ENCODE measurements at places on chromosomes 3 and 15.

- DNase-seq = no peak
Observed at GRCh38 chr15:70635895-70636294, 127.5 kb downstream of the UACA start.

GRCh38 chr3:64291345-64291744 lies 66.1 kb upstream of the PRICKLE2 start:
- no peak for DNase-seq

DNA sequence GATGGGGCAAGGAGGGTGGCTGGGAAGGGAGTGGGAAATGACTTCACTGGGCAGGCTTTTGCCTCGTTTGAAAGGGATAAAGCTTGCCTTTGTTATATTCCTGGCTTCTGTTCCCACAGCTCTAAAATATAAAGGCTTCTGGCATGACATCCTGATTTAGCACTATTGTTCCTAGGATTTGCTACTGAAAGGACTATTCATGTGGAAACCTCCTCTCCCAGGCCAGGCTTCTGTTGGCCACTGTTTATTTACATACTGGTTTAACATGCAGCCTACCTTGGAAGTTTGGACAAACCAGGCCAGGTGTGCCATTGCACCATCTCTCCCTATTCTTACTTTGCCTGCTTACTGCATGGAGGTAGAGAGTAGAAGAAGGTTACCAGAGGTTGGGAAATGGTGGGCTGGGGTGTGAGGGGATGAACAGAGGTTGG lies 2.4 kb upstream of the LMCD1 start:
- DNase-seq = no peak

DNA sequence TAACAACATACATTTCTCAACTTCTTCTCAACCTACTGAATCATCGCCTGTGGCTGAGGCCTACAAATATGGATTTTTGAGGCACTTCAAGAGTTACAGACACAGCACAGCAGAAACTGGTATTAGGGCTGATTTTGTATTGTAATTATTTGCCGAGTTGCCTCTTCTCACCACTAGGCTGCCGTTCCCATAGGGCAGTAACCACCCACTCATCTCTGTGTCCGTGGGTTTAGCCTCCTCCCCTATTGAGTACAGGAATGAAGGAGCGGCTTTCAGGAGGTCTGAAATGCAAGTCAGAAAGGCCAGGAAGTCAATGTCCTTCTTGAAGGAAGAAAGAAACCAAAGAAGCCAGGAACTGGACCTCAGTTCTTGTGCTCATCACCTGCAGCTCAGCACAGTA lies 220.8 kb downstream of the MTHFS start:
- DNase-seq = no peak

GRCh38 chr3:125051715-125052581 lies 3.8 kb downstream of the HEG1 start:
- peak; percentile 39 for DNase-seq

- DNase-seq = no peak
Observed at GRCh38 chr15:67508407-67508806, 12.5 kb upstream of the C15orf61 start.

DNA sequence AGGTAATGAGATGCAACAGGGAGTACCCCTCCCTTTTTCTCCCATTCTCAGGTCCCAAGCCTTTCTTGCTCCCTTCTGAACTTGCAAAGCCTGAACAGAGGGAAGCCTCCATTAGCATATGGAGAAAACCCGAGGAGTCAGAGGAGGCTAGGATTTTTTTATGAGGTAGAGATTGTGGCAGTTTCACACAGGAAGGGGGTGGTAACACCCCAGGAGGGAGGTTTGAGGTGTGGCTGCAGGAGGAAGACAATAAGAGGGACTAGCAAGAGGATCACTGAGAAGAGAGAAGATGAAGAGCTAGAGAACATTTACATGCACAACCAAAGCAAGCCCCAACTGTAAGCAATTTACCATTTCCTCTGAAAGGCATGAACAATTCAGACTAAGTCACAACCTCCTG lies 322.7 kb downstream of the SV2B start:
- DNase-seq = no peak

GRCh38 chr3:188926741-188927511 lies 244.8 kb upstream of the TPRG1 start:
- DNase-seq = no peak

- no peak for DNase-seq
Observed at GRCh38 chr15:73346735-73347312, 21.9 kb downstream of the HCN4 start.

DNA sequence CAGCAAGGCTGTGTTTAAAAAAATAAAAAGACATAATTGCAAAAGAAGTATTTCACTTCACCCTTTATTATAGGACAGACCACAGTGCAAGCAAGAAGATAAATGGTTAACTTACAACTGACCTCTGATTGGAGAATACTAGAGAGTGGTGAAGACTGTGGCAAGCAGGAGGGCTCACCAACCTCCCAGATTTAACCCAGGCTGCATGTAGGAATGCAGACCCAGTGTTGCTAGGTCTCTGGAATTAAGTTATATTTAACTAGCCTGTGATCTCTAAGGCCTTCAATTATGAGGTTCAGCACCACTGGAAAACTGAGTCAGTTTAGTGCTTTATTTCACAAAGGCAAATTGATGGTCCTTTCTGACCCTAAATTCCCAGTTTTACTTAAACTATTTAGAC lies 436.6 kb downstream of the LPP start:
- DNase-seq = no peak

DNA sequence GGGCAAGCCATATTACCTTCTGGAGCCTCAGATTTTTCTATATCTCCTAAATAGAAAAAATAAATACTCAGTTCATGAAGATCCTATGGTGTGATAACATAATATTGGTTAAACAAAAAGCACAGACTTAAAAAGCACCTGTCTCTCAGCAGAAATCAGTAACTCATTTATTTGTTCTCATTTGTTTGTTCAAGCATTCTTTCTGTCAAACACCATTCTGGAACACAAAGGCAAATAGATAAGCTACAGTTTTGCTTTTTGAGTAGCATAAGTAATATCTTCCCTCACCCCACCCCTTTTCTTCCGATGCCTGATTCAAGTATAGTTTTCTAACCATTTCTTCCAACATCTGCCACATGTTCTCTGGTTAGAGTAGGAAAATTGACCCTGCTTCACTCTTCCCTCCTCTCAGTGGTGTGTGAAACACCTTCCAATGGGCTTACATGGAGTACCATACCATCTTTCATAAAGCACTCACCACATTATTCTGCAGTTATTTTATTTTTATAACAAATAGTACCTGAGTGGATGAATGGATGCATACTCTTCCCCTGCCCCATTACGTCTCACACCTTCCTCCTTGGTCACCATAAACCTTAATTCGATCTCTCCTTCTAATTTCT lies 8.4 kb upstream of the IL1RAP start:
- DNase-seq = no peak

DNA sequence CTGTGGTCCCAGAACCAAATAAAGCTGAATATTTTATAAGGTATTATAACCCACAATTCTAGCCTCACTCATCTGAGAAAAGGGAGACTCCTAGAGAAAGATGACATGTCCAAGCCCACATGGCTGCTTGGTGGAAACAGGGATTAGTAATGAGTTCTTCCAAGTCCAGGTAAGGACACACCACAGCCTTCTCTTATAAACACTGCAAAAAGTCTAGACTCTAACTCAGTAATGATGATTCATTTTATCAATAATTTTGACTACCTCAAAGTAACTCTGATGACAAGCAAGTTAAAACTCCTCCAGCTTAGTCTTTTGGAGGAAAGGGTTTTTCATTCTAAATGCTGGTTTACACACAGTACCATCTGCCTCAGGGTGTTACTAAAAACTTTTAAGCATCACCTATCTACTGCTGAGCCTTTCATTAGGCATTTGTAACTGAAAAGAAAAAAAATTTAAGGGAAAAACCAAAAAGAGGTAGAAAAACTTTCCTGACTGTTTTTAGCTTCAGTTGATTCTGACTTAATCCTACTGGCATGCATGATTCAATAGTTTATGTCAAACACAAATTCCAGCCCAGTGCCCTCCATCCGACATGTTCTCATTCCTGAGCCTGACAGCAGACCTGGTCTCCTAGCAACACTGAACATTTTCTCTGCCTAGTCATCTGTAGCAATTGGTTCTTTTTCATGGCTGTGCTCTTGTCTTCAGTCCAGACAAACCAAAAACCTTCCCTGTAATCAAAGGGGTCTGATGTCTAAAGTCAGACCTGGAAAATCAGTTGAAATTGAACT lies 43.9 kb downstream of the P3H2 start:
- no peak for DNase-seq

DNA sequence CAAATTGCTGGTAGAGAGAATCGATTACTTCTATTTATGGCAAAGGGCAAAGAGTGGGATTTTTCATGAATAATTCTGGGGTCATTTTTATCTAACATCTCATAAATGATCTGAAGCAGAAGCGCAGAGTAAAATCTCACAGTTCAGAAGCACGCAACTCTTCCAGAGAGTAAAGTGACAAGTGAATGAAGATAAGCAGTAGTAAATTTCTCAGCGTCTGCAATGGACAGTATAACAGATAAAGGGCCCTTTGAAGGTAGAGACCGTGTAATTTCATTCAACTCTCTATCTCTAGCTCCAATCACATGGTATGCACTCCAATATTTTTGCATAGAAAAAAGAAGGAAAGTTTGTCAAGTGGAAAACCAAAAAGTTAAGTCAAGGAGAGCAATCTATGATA lies 521.1 kb upstream of the NECTIN3 start:
- no peak for DNase-seq

DNA sequence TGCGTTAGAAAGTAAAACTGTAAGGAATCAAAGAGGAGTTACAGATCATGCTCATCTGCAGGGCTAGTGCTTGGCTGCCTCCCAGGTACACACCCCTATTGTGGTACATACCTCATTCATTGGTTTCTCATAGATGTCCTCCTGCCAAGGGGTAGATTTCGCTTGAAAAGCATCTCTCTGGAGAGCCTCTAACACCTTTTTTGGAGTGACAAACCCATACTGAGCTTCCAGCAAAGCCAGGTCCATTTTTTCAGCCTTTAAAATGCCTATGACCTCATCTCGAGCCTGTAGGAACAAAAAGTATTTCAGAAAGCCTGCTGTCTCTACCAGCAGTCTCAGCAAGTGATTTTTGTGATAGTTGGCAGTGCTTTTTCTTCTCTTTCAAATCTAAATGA lies 112.1 kb downstream of the CMSS1 start:
- DNase-seq = no peak

DNA sequence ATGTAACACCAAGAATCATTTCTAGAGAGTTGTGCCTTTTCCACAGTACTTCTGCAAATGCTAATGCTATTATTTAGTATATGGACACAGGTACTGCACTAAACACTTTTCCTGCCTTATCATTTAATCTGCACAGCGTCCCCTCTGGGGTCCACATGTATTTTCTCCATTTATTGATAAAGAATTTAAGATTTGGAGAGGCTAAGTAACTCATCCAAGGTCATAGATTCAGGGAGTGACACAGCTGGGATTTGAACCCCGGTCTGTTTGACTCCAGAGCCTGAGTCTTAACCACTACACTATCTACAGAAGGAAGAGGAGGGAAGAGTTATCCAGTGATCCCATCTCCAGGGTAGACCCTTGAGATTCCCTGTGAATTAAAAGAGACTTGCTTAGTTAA lies 24.9 kb upstream of the TPRG1 start:
- no peak for DNase-seq

GRCh38 chr3:66502245-66502874 lies 1.5 kb upstream of the LRIG1 start:
- DNase-seq = no peak

GRCh38 chr3:194925614-194926013 lies 239.9 kb downstream of the FAM43A start:
- DNase-seq = peak; percentile 23

DNA sequence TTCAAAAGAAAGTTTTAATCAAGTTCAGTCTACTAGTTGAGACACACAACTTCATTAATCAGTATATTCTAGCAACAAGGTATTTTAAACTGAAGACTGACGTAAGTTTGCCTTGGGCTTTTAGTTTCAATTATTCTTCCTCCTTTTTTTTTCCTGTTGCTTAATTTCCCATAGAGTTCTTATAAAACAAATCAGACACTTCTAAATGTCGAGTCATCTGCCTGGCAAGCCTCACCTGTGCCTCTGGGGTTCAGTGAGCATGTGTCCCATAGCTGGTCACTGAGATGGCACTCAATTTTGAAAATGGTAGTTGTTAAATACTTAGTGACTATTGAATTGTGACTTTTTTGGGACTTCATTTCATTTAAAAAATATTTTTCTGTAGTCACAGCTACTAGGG lies 27.4 kb downstream of the NKIRAS1 start:
- DNase-seq = no peak

DNA sequence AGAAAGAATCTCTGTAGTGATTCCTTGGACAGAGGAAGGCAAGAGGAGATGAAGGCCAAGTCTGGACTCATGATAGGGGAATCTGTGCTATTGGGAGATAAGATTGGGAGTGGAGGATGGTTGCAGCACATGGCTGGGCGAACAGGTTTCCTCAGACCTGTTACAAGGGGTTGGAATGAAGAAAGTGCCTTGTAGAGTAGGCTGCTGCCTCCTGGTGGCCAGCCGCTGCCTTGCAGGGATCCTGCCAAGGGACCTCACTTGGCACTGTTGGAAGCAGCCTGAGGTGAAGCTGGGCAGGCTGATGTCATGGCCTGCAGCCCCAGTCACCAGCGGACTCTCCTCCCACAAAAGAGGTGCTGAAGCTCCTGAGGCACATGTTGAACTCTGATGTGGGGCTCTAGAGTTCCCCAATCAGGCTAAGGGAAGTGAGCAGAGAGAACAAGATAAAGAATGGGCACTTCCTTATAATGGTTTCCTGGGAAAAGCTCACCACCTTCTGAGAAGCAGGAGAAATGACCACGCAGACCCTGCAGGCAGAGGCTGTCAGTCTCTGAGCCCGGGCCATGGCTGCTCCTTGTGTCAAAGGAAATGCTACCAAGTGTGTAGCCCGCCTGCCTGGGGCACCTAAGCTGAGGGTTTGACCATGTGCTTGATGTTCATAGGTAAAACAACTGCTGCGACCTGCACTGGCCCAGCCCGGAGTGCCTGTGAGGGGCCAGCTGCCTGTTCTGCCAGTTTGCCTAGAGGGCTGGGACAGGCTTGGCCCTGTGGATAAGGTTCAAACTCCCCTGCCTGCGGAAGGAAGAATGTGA lies 1.6 kb upstream of the TEX264 start:
- peak; percentile 7 for DNase-seq

DNA sequence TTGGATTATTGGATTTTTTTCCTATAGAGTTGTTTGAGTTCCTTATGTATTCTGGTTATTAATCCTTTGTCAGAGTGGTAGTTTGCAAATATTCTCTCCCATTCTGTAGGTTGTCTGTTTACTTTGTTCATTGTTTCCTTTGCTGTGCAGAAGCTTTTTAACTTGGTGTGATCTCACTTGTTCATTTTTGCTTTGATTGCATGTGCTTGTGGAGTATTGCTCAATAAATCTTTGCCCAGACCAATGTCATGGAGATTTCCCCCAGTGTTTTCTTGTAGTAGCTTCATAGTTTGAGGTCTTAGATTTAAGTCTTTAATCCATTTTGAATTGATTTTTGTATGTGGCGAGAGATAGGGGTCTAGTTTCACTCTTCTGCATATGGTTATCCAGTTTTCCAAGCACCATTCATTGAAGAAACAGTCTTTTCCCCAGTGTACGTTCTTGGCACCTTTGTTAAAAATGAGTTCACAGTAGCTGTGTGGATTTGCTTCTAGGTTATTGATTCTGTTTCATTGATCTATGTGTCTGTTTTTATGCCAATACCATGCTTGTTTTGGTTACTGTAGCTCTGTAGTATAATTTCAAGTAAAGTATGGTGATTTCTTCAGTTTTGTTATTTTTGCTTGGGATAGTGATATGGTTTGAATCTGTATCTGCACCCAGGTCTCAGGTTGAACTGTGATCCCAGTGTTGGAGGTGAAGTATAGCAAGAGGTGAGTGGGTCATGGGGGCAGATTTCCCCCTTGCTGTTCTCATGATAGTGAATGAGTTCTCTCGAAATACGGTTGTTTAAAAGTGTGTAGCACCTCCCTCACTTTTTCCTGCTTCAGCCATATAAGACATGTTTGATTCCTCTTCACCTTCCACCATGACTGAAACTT lies 46.1 kb upstream of the TNFSF10 start:
- no peak for DNase-seq

Data from NCI-H2171 (cell line).